ENCODE measurements at places on chromosomes 2 and 18.

DNA sequence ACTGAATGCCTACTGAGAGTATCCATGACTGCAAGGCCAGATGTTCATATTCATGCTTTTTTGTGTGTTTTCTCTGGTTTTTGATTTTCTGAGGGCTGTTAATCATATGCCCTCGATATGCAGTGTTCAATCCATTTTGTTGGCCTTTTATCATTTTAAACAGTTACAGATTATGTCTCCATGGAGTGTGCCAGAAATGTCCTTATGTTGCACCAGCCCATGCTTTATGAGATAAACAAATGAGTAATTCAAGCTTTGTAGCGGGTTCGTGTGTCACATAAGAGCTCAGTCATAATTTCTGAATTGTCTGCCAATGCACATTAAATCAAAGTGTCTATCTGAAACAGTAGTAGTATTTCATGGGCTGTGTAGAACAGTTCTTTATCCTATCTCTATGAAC, 583.0 kb downstream of the THSD7B start:
- DNase-seq, result no peak

- no peak for DNase-seq
These were observed 84.1 kb downstream of the BOD1L2 start for GRCh38 chr18:57230861-57231585.

DNA sequence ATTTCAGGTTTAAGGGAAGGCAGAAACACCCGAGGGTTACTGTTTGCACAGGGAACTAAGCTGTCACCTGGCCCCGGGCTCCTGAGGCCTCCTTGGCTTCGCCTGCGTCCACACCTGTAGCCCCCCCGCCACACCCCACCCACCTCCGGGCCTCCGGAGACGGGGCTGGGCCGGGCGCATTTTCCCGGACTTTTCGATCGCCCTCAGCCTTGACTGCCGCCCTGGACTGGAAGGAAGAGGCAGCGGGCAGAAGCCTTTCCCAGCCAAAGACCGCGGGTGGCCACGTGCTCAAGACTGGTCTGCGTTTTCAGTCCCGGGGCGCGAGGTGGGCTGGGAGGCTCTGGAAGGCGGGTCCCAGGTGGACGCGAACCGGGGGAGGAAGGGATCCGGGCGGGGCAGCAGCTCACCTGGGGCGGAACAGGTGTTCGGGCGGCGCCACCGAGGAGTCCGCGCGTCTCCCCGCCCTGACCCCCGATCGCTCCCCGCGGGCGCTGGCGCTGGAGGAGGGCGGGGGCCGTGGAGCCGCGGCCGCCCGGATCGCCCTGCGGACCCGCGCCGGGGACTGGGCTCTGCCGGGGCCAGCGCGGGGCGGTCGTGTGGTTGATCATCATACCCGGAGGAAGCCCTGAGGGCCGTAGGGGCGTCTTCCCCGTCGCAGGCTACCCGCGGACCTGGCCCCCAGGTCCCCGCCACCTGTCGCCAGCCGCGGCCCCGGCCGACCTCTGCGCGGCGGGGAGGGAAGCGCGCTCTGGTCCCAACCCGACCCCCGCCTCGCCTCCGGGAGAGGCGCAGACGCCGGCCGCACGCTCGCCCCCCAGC, 3.2 kb downstream of the ID2 start:
- DNase-seq, result peak; percentile 51

- DNase-seq, result no peak
These were observed 135.2 kb downstream of the LAMA1 start for GRCh38 chr18:6982398-6982797.

- DNase-seq, result no peak
These were observed 71.4 kb downstream of the GALR1 start for GRCh38 chr18:77320971-77321559.

DNA sequence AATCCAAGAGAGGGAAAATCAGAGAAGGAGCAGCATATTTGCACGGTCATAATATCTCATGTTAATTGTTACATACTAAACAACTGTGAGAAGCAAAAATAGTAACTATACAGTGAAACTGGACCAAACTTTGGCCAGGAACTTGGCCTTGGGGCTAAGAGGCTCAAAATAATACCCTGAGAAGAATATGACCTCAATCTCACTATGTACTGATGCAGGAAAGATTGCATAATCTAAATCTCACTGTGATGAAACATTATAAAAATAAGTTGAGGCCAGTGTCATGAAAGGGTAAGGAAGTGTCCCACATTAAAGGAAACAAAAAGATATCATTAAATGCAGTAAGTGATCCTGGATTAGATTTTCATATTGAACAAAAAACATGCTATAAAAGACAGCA, 36.5 kb downstream of the ZRANB3 start:
- no peak for DNase-seq

DNA sequence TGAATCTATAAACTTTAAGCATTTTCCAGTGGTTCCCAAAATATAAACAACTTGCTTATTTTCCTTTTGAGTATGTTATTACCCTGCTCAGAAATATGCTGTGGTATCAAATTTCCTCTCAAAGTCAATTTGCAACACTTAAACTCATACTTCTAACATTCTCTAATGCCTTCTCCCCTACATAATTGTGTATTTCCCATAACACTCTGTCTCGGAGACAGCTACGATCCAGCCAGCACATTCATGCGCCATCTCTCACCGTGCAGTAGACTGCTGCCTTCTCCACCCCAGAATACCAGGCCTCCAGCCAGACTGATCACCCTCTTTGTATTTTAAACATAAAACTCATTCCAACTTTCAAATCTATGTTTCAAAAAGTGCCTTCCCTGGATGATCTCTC, 41.8 kb downstream of the TIMM21 start:
- DNase-seq, result no peak

- DNase-seq, result no peak
These were observed 519.9 kb downstream of the RNF144A start for GRCh38 chr2:7437141-7437540.

DNA sequence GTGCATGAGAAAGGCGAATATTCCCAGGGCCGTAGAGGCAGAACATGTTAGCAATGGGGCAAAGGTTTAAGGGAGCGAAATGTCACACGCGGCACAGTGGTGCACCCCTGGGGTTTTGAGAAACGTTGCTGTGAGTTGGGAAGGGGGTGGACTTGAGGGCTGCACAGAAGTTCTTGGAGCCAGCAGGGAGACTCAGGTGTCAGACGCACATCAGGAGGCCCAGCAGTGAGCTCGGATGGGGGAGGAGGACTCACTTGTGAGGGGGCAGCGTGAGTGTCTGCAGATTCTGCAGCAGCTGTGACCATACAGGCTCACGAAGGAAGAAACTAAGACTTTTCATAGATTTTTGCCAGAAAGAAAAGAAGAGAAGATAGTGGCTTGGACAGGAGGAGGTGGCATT, 218.2 kb downstream of the SNTG2 start:
- DNase-seq, result no peak

GRCh38 chr2:42832289-42832634, 39.9 kb upstream of the HAAO start:
- no peak for DNase-seq

- DNase-seq, result no peak
These were observed 1.1 kb upstream of the IMP4 start for GRCh38 chr2:130341562-130342019.

DNA sequence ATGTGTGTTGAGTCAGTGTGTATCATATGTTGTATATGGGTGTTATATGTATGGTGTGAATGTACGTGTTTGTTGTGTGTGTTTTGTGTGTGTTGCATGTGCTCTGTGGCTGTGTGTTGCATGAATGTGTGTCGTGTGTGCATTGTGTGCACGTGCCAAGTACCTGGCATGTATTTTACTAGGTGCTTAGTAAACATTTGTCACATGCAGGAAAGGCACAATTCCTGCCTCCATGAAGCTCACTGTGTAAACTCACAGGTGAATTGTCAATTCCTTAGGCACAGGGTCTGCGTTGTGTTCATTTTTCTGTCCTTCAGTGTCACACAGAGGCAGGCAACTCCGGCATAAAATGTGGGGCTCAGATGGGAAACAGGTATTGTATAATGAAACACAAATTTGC, 22.3 kb upstream of the IL1R1 start:
- no peak for DNase-seq

- no peak for DNase-seq
These were observed 305.8 kb downstream of the TSN start for GRCh38 chr2:122061206-122061605.

DNA sequence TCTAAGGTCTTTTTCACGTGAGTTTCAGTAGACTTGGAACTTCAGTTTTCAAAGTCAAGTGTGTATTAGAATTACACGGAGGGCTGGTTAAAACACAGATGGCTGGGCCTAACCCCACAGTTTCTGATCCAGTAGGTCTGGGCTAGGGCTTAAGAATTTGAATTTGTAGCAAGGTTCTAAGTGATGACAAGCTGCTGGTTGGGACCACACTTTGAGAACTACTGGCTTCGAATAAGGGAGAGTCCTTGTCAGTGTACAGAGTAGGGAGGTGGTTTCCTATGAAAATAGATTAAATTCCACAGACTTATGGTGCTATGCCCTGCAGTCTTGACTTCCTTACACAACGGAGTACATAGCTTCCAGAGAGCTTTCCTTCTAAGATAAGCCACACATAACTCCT, 4.5 kb downstream of the RHOB start:
- no peak for DNase-seq

DNA sequence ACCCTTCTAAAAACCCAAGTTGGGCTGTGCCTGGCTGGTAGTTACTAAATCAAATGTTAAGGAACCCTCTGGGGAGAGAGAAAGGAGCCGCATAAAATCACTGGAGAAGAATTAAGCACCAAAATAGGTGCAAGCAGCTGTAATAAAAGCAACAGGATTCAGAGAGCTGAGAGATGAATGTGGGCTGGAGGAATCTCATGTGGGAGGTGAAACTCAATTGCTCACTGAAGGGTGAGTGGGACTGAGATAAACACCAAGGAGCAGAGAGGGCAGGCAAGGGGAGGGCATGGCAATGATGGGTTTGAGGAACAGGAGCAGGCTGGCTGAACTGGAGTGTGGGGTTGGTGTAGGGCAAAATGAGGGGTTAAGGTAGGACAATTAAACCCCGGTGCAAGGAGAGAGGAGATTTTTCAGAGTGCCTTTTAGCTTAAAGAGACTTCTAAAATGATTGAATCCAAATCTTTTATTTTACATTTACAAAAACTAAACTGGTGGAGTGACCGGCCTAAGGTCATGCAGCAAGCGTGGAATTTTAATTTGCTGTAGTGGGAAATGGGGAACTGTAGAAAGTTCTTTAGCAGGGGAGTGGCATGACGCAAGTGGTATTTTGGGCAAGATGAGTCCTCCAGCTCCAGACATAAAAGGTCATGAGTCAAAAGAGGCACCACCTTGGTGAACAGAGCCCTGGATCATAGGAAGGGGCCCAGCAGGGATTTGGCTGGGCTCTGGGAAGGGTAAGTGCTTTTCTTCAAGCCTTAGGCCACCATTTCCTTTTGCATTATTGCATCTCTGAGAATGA, 10.5 kb downstream of the PLB1 start:
- no peak for DNase-seq

DNA sequence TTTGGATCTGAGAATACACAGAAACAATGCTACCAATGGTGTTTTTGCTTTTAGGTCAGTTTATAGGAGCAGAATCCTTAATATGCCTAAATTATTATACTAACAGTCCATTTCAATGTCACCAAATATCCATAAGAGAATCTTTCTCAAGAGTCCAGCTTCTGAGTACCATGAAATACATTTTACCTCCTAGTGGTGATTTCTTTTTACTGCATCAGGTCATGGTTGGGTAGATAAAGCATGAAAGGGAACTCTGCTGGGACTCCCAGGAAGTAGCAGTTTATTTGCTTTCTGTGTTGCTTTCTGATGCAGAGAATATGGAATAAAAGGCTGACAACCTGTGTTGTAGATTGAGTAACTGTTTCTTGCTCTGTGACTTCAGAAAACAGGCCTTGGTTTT, 115.6 kb downstream of the PPP1R1C start:
- DNase-seq, result no peak

- DNase-seq, result no peak
These were observed 68.1 kb upstream of the RBMS1 start for GRCh38 chr2:160561551-160562295.

DNA sequence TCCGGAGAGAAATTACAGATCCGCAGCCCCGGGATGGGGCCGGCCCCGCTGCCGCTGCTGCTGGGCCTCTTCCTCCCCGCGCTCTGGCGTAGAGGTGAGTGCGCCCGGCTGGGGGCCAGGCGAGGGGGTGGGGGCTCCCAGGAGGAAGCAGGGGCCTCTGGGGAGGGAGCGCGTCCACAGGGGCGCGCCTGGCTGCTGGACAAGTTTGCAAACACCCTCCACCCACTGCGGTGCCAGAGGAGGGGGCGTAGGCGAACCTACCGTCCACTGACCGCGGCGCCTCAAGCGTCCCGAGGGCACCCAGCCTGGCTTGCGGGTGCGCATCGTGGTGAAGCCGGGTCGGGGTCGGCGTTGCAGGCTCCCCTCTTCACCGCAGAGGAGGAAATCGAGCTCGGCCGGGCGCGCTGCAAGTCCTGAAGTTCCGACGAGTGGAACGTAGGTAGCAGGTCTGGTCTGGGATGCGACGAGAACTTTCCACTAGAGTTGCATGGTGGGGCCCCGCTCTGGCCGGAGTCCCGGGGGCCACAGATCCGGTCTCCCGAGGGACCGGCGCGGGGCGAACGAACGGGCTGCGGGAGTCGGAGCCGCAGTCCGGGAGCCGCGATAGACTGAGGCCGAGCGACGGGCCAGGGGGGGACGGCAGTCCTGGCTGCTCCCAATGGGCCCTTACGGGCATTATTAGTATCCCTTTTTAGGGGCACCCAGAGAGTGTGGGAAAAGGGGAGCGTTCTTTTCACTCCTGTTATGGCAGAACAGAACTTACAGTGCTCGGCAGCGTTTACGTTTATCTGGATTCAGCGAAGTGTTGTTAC, 502 bp downstream of the MERTK start:
- DNase-seq, result no peak

DNA sequence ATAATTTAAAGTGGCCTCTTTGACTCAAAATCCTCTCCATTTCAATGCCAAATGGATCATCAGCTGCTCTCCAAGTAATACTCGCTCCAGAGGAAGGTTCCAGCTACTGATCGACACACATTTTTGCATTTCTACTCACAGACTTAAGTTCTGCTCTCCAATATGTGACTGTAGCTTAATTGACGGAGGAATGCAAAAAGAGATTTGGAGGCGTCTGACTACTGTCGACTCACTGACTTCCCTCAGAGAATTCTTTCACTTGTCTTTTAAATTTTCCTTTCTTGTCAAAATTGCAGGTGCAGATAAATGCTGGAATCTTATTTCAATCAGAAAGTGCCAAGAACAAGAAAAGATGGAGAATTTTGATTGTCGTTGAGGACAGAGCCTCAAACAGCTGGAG, 84.1 kb upstream of the PAPOLG start:
- DNase-seq, result no peak

DNA sequence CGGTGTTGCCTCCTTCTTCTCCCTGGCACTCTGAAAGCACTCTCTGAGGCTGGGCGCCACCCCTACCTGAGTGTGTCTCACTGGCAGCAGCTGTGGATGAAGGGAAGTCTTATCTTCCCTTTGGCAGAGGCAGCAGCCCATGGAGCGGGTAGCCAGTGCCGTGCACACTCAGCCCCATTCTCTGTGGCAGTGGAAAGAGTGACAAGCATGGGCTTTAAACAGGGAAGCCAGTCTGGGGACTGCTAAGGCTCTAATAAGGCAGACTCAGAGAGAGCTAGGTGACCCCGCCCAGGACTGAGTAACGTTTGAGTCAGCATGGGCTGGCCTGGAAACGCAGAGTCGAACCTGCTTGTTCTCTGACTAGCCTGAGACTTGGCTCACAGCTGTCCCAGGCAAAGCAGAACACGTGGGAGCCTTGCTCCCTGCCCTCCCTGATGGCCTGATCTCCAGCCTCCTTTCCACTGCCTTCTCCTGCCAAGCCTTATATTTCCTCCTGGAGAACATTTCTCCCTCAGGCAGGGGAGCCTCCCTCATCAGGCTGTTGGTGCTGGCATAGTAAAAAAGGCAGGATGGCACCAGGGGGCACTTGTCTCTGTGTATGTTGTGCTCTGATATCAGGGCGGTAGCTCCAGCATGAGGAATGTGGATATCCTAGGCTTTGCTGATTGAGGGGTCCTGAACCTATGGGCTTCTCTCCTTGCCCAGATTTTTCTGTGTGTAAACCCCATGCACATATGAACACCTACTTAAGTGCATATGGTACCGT, 93.9 kb upstream of the LGALSL start:
- no peak for DNase-seq
